Esophagus squamous epithelium (tissue), 5 donors: ENCODE measurements at places on chromosomes 16 and 17. TPM values are rescaled to one million over a fixed set of nuclear protein-coding genes. Genes with fewer than 3 reads are reported as not detected.

HCRT gene
- total RNA-seq, result not detected

- H3K36me3 ChIP-seq, result peaks cover 46% of the 10 kb centered on the region
- H3K4me1 ChIP-seq, result no peaks in the 10 kb centered on the region
- H3K4me3 ChIP-seq, result no peak overlapping the region
- no peak for DNase-seq
Observed at GRCh38 chr16:67729636-67730248, 10.6 kb upstream of the GFOD2 start.

CSHL1 gene
- not detected for total RNA-seq

NPIPB2 gene
- 1.4 TPM for total RNA-seq

MARF1 gene
- total RNA-seq, result 18.1 TPM

- peak overlapping the region; percentile 96 for H3K27ac ChIP-seq
- H3K4me3 ChIP-seq, result peak overlapping the region; percentile 86
- no peak for DNase-seq
- no peaks in the 10 kb centered on the region for H3K27me3 ChIP-seq
- H3K36me3 ChIP-seq, result peaks cover 30% of the 10 kb centered on the region
- H3K4me1 ChIP-seq, result peaks cover 59% of the 10 kb centered on the region
Observed at GRCh38 chr17:39200957-39201510, 951 bp downstream of the RPL19 start.
